Activated CD4-positive, alpha-beta T cell treated with anti-CD3 and anti-CD28 coated beads for 1 hour (primary cell): ENCODE measurements at places on chromosomes 4 and X.

- no peak for DNase-seq
These were observed 34.6 kb upstream of the DCAF8L2 start for GRCh38 chrX:27555514-27555913.

DNA sequence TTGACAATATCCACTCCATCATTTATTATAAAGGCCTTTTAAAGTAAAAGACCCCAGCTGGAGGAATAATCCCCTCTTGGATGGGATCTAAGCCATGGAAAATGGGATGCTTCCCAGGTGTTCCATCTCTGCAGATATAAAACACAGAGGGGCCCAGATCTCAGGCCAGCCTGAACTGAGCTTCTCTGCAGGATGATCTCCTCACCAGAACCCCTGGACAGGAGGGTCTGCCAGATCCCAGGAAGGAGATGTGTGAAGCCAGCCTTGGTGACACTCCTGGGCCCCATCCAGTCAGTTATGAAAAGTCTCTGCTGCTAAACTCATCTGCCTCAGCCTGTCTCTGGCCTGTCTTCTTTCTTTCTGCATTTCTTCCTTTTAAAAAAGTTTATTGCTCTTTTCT is 56.7 kb downstream of the HTRA3 start:
- no peak for DNase-seq

- no peak for DNase-seq
These were observed 110.0 kb downstream of the IRF2 start for GRCh38 chr4:184364100-184364921.

DNA sequence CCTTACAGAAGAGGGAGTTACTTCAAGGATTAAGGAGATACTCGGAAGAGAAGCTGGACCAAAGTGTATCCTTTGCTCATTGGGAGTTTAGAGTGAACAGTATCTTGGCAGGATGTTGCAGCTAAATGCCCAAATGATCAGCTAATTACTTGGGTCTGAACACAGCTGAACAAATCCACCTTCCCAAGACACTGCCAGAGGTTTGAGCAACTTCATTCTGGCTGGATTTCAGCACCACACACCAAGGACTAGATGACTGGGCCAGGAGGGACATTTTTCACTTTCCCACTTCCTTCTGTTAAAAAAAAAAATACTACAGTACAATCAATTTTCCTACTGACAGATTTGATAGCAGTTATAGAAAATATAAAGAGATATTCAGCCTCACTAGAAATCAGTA is 324.6 kb downstream of the MID1IP1 start:
- no peak for DNase-seq

GRCh38 chr4:83828601-83829000 is 292.7 kb downstream of the GPAT3 start:
- no peak for DNase-seq

GRCh38 chr4:107747748-107748486 is 27.9 kb upstream of the PAPSS1 start:
- no peak for DNase-seq

DNA sequence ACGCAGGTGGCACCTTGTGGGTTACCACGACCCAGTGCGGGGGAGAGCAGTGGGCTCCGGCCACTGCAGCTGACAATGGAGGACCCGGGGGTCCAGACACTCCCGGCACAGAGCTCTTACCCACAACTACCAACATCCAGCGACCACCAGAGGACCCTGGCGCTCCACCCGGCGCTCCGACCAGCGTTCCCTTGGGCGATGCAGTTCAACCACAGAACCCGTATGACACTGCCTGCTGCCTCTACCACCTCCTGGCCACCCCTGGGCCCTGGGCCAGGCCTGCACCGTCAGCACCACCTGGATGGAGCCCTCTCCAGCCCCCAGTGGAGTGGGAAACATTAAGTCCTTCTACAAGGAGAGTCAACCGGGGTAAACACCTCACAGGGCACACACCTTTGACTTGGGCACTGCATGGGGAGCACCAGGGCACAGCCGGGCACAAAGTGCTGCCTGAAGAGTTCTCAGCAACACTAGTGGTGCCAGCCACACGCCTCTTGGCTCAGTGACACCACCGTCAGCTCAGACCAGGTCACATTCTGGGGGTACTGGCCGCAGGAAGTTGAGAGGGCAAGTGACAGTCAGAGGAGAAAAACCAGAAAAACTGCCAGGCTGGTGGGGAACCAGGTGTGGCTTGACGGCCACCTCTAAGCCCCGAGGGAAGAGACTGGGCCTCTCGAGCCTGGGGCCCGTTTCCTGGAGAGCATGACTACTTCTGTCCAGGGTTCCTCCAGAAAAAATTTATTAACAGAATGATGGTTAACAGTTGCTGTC is 2.6 kb downstream of the CTBP1 start:
- DNase-seq, result peak; percentile 7

DNA sequence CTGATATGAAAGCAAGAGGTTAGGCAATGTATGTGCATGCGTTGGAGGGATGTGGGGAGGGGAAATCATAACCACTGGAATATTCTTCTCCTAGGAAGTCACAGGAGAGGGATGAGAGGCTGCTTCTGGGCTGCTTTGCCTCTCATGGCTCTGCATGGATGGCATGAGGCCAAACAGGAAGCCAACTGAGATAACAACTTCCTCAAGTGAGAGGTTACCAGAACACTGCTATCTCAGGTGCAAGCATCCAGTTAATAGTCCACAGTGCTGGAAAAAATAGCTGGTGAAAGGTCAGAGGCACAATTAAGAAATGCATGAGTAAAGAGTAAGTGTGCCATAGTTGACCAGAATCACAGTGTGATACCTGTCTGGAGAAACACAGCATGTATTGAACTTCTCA is 113.3 kb downstream of the ELOVL6 start:
- no peak for DNase-seq

GRCh38 chrX:9153300-9153699 is 119.4 kb upstream of the FAM9B start:
- DNase-seq, result no peak

GRCh38 chrX:2967012-2967411 is 37.9 kb upstream of the ARSD start:
- no peak for DNase-seq

DNA sequence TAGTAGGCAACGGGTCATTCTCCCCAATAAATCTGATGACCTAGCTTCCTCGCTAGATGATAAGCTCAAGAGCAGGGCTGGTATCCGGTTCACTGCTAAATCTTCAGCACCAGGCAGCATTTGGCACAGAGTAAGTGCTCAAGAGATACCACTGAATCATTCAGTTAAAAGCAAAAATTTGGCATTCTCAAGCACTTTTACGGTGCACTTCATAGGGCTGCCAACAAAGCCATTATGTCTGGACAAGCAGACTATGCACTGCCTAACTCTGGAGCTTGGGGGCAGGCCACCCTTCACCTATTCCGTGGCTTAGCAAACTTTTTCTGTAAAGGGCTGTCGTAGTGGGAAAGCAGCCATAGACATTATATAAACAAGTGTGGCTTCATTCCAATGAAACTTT is 23.8 kb upstream of the CXorf38 start:
- no peak for DNase-seq
